WTC11 (cell line): ENCODE measurements at places on chromosomes 16 and 17.

DNA sequence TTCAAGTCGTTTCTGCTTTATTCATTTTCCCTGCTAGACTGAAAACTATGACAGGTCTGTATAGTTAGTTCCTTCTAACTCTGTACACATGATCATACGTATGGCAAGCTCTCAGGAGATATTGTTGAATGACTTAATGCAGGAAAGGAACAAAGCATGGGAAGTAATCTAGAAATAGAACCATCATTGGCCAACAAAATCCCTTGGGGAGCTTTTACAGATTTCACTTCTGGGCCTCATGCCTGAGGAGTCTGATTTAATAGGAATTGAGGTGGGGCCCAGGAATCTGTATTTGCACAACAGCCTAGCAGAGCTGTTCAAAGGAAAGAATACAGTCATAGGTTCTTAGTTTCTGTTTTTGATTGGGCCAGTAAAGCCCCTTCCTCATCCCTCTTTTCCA is 229.2 kb downstream of the MAP2K6 start:
- H3K4me1 ChIP-seq, result no peaks in the 10 kb centered on the region
- no peak overlapping the region for H3K27ac ChIP-seq
- no peaks in the 10 kb centered on the region for H3K27me3 ChIP-seq

- H3K27ac ChIP-seq, result peak overlapping the region; percentile 67
- DNase-seq, result no peak
- H3K27me3 ChIP-seq, result no peaks in the 10 kb centered on the region
- H3K36me3 ChIP-seq, result peaks cover 18% of the 10 kb centered on the region
- H3K4me1 ChIP-seq, result peaks cover 18% of the 10 kb centered on the region
Measured at GRCh38 chr17:4221163-4221562, 42.6 kb downstream of the ANKFY1 start.

DNA sequence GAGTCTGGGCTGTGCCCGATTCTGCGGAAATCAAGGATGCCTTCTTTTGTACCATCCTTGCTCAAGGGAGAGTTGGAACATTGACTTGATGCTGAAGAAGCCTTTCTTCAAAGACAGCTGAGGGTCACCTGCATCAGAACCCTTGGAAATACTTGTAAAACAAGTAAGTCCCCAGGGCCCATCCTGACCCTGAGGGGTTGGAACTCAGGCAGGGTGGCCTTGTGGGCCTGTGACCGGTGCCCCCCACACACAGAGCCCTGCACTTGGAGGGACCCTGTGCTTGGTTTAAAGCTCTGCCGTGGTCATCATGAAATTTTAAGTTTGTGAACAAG is 56.9 kb downstream of the WIPI1 start:
- H3K27me3 ChIP-seq, result no peaks in the 10 kb centered on the region
- H3K4me3 ChIP-seq, result no peak overlapping the region
- no peaks in the 10 kb centered on the region for H3K36me3 ChIP-seq
- no peak for DNase-seq

DNA sequence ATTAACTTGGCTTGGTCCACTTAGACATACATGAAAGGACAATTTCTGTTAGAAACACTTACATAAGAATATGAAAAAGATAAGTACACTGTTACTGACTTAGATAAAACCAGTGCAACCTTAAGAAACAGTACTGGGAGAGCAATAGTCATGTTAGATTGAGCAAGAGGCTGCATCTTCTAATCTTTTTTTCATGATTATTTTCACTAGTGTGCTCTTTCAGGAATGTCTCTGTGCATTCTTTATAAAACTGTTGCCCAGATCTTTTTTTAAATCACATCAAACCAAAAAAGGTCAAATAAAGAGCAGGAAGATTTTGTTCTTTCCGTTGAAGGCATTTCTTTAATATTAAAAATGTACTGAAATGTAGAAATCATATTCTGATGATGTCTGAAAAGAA is 100.7 kb upstream of the AXIN2 start:
- H3K36me3 ChIP-seq, result no peaks in the 10 kb centered on the region
- H3K4me3 ChIP-seq, result no peak overlapping the region
- no peaks in the 10 kb centered on the region; the same call in 1 of the 2 replicates for H3K27me3 ChIP-seq
- peaks cover 4% of the 10 kb centered on the region; the same call in 1 of the 2 replicates for H3K4me1 ChIP-seq

GRCh38 chr17:40097931-40098845 is 2.2 kb downstream of the NR1D1 start:
- peak overlapping the region; percentile 44 for H3K27ac ChIP-seq
- DNase-seq, result no peak
- H3K4me3 ChIP-seq, result peak overlapping the region; percentile 54
- H3K36me3 ChIP-seq, result peaks cover 29% of the 10 kb centered on the region

GRCh38 chr16:80968386-80969113 is 38.1 kb downstream of the CMC2 start:
- no peaks in the 10 kb centered on the region for H3K4me1 ChIP-seq
- H3K4me3 ChIP-seq, result no peak overlapping the region
- H3K27me3 ChIP-seq, result no peaks in the 10 kb centered on the region
- peaks cover 3% of the 10 kb centered on the region; the same call in 1 of the 2 replicates for H3K36me3 ChIP-seq
- no peak for DNase-seq
- no peak overlapping the region for H3K27ac ChIP-seq

- no peaks in the 10 kb centered on the region for H3K36me3 ChIP-seq
- no peaks in the 10 kb centered on the region for H3K27me3 ChIP-seq
- DNase-seq, result peak; percentile 26
- no peak overlapping the region for H3K27ac ChIP-seq
- H3K4me3 ChIP-seq, result no peak overlapping the region
Measured at GRCh38 chr16:48099455-48099854, 56.3 kb downstream of the ABCC12 start.

DNA sequence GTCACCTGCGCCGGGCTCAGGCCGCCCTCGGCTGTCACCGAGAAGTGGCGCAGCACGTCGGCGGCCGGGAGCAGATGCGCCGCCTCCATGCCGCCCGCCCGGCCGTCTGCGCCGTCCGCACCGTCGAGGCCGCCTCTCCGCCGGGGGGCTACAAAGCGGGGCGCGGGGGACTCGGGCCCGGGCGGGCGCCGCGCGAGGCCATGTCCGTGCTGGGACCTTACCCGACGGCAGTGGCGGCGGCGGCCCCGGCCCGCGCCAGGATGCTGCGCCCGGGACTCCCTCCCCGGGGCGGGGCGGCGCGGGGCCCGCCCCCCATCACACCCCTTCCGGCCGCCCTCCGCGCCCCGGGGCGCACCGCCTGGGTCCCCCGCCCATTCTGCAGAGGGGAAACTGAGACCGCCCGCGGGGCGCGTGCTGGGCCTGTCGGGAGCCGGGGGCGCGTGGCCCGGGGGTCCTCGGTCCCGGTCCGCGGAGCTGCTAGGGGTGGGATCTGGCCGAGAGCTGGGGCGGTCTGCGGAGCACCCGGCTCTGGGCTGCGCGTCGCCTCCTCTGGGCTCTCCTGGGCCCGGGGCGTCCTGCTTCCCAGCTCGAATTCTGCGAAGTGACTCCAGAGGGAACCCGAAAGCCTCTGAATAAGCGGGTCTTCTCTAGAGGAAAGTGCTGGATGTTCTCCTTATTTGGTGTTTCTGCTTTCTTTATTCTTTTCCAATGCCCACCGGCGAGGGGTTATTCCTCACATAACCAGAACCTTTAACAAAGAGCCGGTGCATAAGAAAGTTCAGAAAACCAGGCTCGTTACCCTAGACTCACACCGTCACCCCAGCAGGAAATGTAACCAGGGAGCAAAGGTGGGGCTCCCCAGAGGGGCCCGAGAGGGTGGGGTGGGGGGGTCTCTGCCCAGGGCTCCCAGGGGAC is at the start of gene ATP2A3:
ATP2A3 (minus strand) TSS at position 235 of the 915 bp plus-strand sequence; CDS start at position 89, 146 bp downstream.
- peak; percentile 52 for DNase-seq
- peaks cover 12% of the 10 kb centered on the region for H3K27me3 ChIP-seq
- no peaks in the 10 kb centered on the region for H3K36me3 ChIP-seq
- H3K4me3 ChIP-seq, result peak within 1 kb of the TSS; percentile 79
- H3K27ac ChIP-seq, result peak within 1 kb of the TSS; percentile 92; the same call in 1 of the 2 replicates
- H3K4me1 ChIP-seq, result peaks cover 40% of the 10 kb centered on the region

- no peak overlapping the region; the same call in 1 of the 2 replicates for H3K27ac ChIP-seq
- DNase-seq, result no peak
- H3K4me3 ChIP-seq, result no peak overlapping the region
- no peaks in the 10 kb centered on the region for H3K27me3 ChIP-seq
- H3K4me1 ChIP-seq, result no peaks in the 10 kb centered on the region
- no peaks in the 10 kb centered on the region for H3K36me3 ChIP-seq
Measured at GRCh38 chr16:1740781-1741490, 30.4 kb downstream of the NME3 start.

GRCh38 chr16:1938316-1938715 is 4.7 kb downstream of the MSRB1 start:
- H3K27me3 ChIP-seq, result no peaks in the 10 kb centered on the region
- H3K27ac ChIP-seq, result no peak overlapping the region
- no peak overlapping the region for H3K4me3 ChIP-seq

GRCh38 chr16:57781349-57781740 is 20.9 kb downstream of the KIFC3 start:
- no peaks in the 10 kb centered on the region for H3K36me3 ChIP-seq
- no peak for DNase-seq
- H3K4me1 ChIP-seq, result peaks cover 14% of the 10 kb centered on the region
- no peak overlapping the region for H3K4me3 ChIP-seq

DNA sequence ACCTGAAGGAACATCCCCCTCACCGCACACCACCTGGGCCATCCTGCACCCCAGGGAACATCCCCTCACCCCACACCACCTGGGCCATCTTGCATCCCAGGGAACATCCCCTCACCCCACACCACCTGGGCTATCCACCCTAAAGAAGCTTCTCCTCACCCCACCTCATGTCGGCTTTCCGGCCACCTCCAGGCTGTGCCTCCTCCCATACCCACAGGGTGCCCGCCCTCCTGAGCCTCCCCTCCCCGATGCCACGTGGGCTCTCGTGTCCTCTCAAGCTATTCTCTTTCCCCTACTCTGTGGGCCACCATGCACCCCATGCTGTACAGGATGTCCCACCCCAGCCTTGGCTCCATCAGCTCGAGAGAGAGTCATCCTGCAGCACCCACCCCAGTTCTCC is 18.0 kb downstream of the MYLK3 start:
- no peaks in the 10 kb centered on the region for H3K4me1 ChIP-seq
- no peaks in the 10 kb centered on the region; the same call in 1 of the 2 replicates for H3K27me3 ChIP-seq
- DNase-seq, result no peak
- no peak overlapping the region for H3K27ac ChIP-seq
- H3K36me3 ChIP-seq, result no peaks in the 10 kb centered on the region

DNA sequence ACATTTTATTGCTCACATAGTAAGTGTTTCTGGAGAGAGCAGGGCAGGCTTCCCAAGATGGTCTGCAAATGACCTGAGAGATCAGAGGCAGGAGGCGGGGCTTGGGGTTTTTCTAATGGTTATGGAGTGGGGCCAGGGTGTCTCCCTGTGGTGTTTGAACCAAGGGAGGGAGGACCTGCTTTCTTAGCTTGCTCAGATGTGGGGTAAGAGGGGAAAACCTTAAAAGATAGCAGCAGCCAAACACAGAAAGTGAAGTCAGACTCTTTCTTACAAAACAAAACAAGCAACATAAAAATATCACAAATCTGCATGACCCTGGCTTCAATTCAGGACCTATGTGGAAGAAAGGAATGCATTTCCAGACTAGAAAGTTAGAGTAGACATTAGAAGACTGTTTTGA is 22.9 kb upstream of the DNAJA2 start:
- no peaks in the 10 kb centered on the region for H3K27me3 ChIP-seq
- peak; percentile 35 for DNase-seq
- H3K27ac ChIP-seq, result no peak overlapping the region
- peaks cover 8% of the 10 kb centered on the region; the same call in 1 of the 2 replicates for H3K36me3 ChIP-seq
- H3K4me1 ChIP-seq, result peaks cover 7% of the 10 kb centered on the region

- peak overlapping the region; percentile 65 for H3K27ac ChIP-seq
- no peak for DNase-seq
- peaks cover 14% of the 10 kb centered on the region for H3K4me1 ChIP-seq
- H3K36me3 ChIP-seq, result no peaks in the 10 kb centered on the region
- no peak overlapping the region for H3K4me3 ChIP-seq
Measured at GRCh38 chr17:73973586-73974409, 229.7 kb upstream of the RPL38 start.

- no peak for DNase-seq
- no peak overlapping the region for H3K27ac ChIP-seq
- no peaks in the 10 kb centered on the region for H3K36me3 ChIP-seq
- peaks cover 2% of the 10 kb centered on the region; the same call in 1 of the 2 replicates for H3K4me1 ChIP-seq
- H3K27me3 ChIP-seq, result peaks cover 49% of the 10 kb centered on the region
Measured at GRCh38 chr17:6780001-6780400, 4.0 kb downstream of the FBXO39 start.

DNA sequence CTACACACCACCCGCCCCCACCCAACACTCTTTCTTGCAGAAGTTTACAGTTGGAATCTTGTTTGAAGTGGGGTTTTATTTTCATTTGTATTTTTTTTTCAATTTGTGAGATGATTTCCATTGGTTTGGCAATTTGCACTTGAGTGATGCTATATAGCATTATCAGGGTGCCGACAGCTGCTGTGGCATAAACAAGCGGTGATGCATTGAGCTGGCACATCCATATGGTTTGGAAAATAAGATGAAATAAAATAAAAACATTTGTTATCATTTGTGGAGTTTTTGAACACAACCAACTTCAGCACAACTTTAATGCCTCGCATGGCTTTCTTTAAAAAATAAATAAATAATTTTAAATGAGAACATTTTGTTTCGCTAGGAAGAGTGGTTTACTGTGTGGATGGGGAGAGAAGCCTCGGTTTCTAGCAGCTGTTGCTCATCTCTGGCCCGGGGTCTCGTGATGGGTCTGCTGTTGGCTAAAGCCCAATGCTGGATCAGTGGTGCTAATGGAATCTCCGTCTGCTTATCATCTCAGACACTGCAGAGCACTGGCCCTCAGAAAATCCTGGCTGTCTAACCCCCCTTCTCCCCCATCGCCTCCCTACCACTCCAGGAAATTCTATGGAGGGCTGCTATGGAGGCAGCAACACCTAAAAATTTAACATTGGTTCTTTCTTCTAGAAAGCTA is 192.3 kb upstream of the MAF start:
- H3K4me1 ChIP-seq, result peaks cover 23% of the 10 kb centered on the region
- H3K27ac ChIP-seq, result no peak overlapping the region
- H3K36me3 ChIP-seq, result no peaks in the 10 kb centered on the region
- DNase-seq, result no peak
- no peak overlapping the region for H3K4me3 ChIP-seq

- no peak for DNase-seq
- H3K4me3 ChIP-seq, result no peak overlapping the region
- H3K27me3 ChIP-seq, result peaks cover 7% of the 10 kb centered on the region; the same call in 1 of the 2 replicates
- H3K27ac ChIP-seq, result no peak overlapping the region
Measured at GRCh38 chr16:87527055-87527724, 34.4 kb upstream of the ZCCHC14 start.

- peak overlapping the region; percentile 48 for H3K27ac ChIP-seq
- no peaks in the 10 kb centered on the region for H3K36me3 ChIP-seq
- H3K4me1 ChIP-seq, result peaks cover 34% of the 10 kb centered on the region
- peak; percentile 25 for DNase-seq
Measured at GRCh38 chr16:68265078-68265920, 973 bp downstream of the SLC7A6 start.

GRCh38 chr17:19904924-19905323 is 37.2 kb upstream of the ULK2 start:
- H3K4me1 ChIP-seq, result no peaks in the 10 kb centered on the region
- H3K4me3 ChIP-seq, result no peak overlapping the region
- H3K27ac ChIP-seq, result no peak overlapping the region
- no peaks in the 10 kb centered on the region for H3K27me3 ChIP-seq
- DNase-seq, result no peak
- peaks cover 60% of the 10 kb centered on the region for H3K36me3 ChIP-seq

DNA sequence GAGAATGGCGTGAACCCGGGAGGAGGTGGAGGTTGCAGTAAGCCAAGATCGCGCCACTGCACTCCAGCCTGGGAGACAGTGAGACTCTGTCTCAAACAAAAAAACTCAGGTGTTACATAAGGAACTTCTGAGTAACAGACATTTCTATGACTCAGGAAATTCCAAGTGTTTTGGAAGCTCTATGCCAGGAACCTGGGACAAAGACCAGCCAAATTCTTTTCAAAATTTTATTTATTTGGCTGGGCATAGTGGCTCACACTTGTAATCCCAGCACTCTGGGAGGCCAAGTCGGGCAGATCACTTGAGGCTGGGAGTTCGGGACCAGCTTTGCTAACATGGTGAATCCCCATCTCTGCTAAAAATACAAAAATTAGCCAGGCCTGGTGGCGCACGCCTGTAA is 5.2 kb upstream of the SH2B1 start:
- DNase-seq, result no peak
- no peak overlapping the region for H3K27ac ChIP-seq
- H3K36me3 ChIP-seq, result no peaks in the 10 kb centered on the region
- no peak overlapping the region for H3K4me3 ChIP-seq
- H3K27me3 ChIP-seq, result no peaks in the 10 kb centered on the region
